ENCODE measurements at places on chromosomes 11 and 22. TPM values are rescaled to one million over a fixed set of nuclear protein-coding genes. Genes with fewer than 3 reads are reported as not detected.

DNA sequence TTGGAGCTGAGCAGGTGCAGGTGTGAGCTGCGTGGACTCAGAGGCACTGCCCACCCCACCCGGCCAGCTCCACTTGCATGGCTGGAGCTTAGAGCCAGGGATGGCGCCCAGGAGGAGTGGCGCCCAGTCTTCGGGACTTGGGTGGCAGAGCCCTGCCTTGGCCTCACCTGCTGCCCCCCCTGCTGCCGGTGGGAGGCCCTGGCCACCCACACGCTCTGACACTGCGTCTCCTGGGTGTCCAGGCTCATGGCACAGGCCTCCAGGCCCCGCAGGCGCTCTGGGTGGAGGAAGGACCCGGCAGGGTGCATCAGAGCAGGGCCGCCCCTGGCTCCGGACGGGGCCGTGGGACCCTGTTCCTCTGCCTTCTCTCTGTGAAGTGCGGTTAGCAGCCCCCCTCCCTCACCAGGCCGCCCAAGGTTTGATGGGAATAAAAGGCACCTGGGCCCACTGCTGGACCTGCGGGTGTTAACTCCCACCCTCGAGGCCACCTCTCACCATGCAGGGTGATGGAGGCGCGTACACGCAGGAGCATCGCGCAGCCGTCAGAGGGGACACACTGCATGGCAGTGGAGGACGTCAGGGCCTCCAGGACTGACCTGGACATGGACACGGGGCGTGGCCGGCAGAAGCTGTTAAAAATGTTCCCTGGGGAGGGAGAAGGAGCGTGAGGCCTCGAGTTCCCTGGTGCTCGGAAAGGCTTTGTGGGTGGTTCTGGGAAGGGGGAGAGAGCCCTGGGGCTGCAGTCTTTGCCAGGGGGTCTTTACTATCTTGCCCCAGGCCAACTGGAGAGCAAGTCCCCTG lies 11.8 kb downstream of the IL17REL start:
- H3K27me3 ChIP-seq: peaks cover 15% of the 10 kb centered on the region
- no peak overlapping the region for H3K4me3 ChIP-seq
- DNase-seq: no peak
- H3K36me3 ChIP-seq: no peaks in the 10 kb centered on the region
- H3K4me1 ChIP-seq: no peaks in the 10 kb centered on the region

DNA sequence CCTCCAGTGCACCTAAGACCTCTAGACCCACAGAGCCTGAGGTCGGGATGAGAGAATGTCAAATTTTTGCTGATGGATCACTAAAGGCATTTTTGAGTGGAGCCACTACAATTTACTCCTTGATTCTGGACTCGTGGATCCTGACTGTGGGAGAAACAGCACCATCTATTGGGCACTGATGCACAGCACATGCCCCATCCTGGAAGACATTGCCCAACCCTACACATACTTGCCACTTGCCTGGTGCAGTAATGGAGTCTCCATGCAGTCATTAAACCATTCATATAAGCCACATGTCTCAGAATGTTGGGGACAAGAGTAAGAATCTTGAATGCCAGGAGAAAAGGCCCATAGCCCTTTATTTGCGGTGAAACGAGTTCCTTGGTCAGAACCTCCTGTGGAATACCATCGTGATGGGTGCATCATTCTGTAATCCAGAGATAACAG lies 103.9 kb downstream of the GGTLC2 start:
- H3K36me3 ChIP-seq: no peaks in the 10 kb centered on the region
- no peak overlapping the region for H3K4me3 ChIP-seq
- peaks cover 3% of the 10 kb centered on the region for H3K27me3 ChIP-seq
- H3K27ac ChIP-seq: no peak overlapping the region
- DNase-seq: peak; percentile 56

- H3K4me3 ChIP-seq: no peak overlapping the region
- peaks cover 4% of the 10 kb centered on the region for H3K27me3 ChIP-seq
- H3K27ac ChIP-seq: no peak overlapping the region
- H3K4me1 ChIP-seq: no peaks in the 10 kb centered on the region
- DNase-seq: no peak
Observed at GRCh38 chr22:39282645-39283321, 36.6 kb downstream of the RPL3 start.

B3GAT1 gene
- 240 TPM for total RNA-seq

GRCh38 chr11:72173291-72173690 lies 18.6 kb upstream of the FOLR1 start:
- no peaks in the 10 kb centered on the region for H3K36me3 ChIP-seq
- no peaks in the 10 kb centered on the region for H3K4me1 ChIP-seq
- H3K27ac ChIP-seq: no peak overlapping the region
- no peak for DNase-seq

GRCh38 chr11:4606231-4607015 lies 1.6 kb downstream of the TRIM68 start:
- no peaks in the 10 kb centered on the region for H3K27me3 ChIP-seq
- no peaks in the 10 kb centered on the region for H3K4me1 ChIP-seq
- H3K4me3 ChIP-seq: no peak overlapping the region
- no peak for DNase-seq

CABP4 gene
- total RNA-seq: not detected

MS4A12 gene
- not detected for total RNA-seq

GRCh38 chr11:6737872-6738466 lies 33.8 kb downstream of the OR2AG2 start:
- H3K4me3 ChIP-seq: no peak overlapping the region
- no peaks in the 10 kb centered on the region for H3K27me3 ChIP-seq
- DNase-seq: peak; percentile 23
- H3K4me1 ChIP-seq: no peaks in the 10 kb centered on the region
- no peaks in the 10 kb centered on the region for H3K36me3 ChIP-seq
- no peak overlapping the region for H3K27ac ChIP-seq

AIFM3 gene
- total RNA-seq: 0.64 TPM

PTGDR2 gene
- total RNA-seq: 0.32 TPM

DNA sequence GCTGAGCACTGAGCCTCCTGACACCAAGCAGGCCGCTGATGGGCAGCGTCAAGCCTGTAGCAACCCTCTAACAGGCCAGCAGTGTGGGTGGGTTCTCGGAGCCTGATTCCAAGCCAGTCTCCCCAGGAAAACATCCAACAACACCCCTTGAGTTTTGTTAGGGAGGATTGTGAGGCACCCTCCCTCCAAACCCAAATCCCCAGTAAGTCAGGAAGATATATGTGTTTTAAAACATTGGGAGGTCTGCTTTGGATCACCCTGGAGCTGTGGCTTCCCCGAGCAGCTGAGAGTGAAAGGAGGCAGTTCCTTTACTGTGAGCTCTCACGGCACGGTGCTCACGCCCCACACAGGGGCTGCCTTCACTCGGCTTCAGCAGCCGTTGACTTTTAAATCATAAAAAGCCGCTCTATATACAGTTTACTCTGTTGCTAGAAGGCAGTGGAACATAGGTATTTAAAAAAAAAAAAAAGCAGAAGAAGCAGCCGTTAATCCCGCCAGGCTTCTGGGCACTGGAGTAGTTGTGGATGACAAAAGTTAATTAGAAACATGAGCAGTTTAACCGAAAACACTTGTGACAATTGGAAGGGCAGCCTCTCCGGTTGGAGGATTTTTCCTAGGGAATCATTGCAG lies 218.6 kb downstream of the NAV2 start:
- peaks cover 4% of the 10 kb centered on the region for H3K27me3 ChIP-seq
- H3K4me3 ChIP-seq: no peak overlapping the region
- H3K4me1 ChIP-seq: no peaks in the 10 kb centered on the region
- no peaks in the 10 kb centered on the region for H3K36me3 ChIP-seq

DNA sequence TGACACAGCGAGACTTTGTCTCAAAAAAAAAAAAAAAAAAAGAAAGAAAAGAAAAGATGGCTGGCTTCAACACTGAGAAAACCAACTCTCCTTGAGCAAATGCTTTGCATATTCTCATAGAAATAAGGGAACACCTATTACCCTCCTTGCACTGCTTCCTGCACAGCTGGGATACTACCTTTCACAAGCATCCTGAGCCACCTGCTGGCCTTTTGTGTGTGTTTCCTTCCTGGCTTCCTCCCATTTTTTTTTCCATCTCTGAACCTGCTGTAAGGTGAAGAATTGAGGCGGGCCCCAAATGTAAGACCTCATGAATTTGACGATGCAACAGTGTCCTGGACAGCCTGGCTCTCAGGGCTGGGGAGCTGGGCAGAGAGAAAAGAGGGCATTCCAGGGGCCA lies 1.9 kb upstream of the RFPL3 start:
- H3K4me3 ChIP-seq: peak overlapping the region; percentile 30
- peaks cover 8% of the 10 kb centered on the region for H3K36me3 ChIP-seq
- DNase-seq: no peak
- peaks cover 7% of the 10 kb centered on the region for H3K27me3 ChIP-seq
- peaks cover 7% of the 10 kb centered on the region for H3K4me1 ChIP-seq

DNA sequence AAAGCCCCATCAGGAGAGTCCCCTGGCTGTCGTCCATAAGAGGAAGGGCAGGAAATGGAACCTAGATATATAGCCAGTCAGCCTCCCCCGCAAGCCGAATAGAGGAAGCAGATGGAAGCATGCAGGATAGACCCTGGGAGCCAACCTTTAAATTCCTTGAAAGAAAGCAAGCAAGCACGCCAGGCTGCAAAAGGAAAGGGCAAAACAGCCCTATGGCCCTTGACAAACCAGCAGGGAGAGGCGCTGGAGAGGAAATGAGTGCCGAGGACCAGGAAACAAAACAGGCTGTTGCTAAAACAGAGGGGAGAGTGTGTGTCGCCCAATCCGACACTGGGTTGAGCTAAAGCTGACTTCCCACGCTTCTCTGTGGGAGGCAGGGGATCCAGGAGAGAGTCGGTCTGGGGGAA lies 203.5 kb upstream of the MTNR1B start:
- no peaks in the 10 kb centered on the region for H3K27me3 ChIP-seq
- peak; percentile 22 for DNase-seq
- H3K4me3 ChIP-seq: no peak overlapping the region
- peaks cover 23% of the 10 kb centered on the region for H3K4me1 ChIP-seq

NPAS4 gene
- 0.78 TPM for total RNA-seq

DNA sequence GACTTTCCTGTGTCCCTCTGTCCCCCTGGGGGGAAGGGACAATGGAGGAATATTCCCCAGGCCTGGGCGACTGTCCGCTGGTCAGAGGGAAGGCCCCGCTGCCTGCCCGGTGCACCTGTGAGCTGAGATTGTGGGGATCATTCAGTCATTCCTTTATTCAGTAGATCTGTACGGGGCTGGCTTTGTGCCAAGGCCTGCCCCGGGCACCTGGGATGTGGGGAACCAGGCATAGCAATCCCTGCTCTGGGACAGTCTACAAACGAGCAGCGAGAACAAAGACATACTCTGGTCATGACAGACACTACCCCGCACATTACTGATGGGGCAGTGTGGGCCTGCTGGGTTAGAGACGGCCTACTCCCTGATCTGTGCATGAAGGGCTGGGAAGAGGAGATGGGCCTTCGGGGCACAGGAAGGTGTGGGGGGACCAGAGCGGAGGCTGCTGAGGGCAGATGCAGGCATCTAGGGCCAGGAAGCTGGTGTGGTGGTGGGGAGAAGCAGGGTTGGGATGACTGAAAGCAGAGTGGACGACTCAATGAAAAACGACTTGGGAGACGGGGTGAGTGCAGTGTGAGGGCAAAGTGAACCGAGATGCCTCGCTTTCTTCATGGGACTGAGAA lies 1.8 kb upstream of the MYO7A start:
- H3K27ac ChIP-seq: peak overlapping the region; percentile 55
- H3K4me3 ChIP-seq: peak overlapping the region; percentile 57
- DNase-seq: no peak
- H3K27me3 ChIP-seq: peaks cover 7% of the 10 kb centered on the region

GRCh38 chr11:86245369-86246292 lies 1.1 kb downstream of the EED start:
- no peaks in the 10 kb centered on the region for H3K36me3 ChIP-seq
- no peaks in the 10 kb centered on the region for H3K4me1 ChIP-seq
- no peak overlapping the region for H3K27ac ChIP-seq
- no peak overlapping the region for H3K4me3 ChIP-seq
- peak; percentile 30 for DNase-seq
- H3K27me3 ChIP-seq: no peaks in the 10 kb centered on the region

GRCh38 chr11:11555208-11555607 lies 66.6 kb downstream of the GALNT18 start:
- H3K4me1 ChIP-seq: peaks cover 38% of the 10 kb centered on the region
- peak; percentile 39 for DNase-seq
- no peaks in the 10 kb centered on the region for H3K27me3 ChIP-seq

GRCh38 chr22:27331526-27332281 lies 469.9 kb downstream of the MN1 start:
- no peak overlapping the region for H3K4me3 ChIP-seq
- peaks cover 5% of the 10 kb centered on the region for H3K27me3 ChIP-seq
- peak; percentile 41 for DNase-seq
- H3K4me1 ChIP-seq: no peaks in the 10 kb centered on the region
- H3K27ac ChIP-seq: no peak overlapping the region

SLC1A2 gene
- 54.3 TPM for total RNA-seq

DNA sequence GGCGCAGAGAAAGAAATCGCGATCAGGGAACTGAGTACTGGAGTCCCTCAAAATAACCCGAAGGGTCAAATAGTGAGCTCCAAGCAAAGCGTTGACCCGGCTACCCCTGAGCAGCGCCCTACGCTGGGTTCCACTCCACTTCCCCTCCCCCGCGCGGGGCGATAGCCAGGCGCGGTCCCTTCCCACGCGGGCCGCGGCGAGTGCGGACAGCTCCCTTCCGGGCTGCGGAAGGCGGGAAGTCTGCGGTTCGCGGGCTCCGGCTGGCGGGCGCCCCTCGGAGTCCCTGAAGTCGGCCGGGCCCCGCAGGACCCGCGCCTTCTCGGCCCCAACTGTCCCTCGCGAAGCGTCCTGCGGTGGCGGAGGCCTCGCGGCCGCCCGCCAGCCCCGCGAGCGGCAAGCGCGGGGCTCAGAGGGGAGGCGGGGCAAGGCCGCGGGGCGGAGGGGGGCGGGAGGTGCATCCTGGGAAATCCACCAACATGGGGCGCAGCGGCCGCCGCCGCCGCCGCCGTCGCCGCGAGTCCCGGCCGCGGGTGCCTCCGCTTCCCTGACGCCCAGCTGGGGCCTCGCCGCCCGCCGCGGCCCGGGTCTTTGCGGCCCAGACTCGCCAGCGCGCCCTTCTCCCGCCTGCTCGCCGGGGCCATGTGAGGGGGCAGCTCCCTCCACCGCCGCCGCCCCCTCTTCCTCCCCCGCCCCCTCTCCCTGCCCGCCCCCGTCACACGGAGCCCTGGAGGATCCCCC lies at the start of gene QSER1:
Gene QSER1, plus strand, starts transcription at position 457 of the 738 bp plus-strand sequence. CDS start 315 bp downstream, outside the sequence.
- peak; percentile 80 for DNase-seq
- H3K4me1 ChIP-seq: peaks cover 16% of the 10 kb centered on the region
- H3K36me3 ChIP-seq: no peaks in the 10 kb centered on the region
- peaks cover 20% of the 10 kb centered on the region for H3K27me3 ChIP-seq
- H3K4me3 ChIP-seq: peak within 1 kb of the TSS; percentile 95
- H3K27ac ChIP-seq: peak within 1 kb of the TSS; percentile 100

CCDC89 gene
- total RNA-seq: not detected

GRCh38 chr22:40341604-40342003 lies 4.7 kb upstream of the ADSL start:
- peaks cover 3% of the 10 kb centered on the region for H3K27me3 ChIP-seq
- H3K4me1 ChIP-seq: peaks cover 2% of the 10 kb centered on the region

DNA sequence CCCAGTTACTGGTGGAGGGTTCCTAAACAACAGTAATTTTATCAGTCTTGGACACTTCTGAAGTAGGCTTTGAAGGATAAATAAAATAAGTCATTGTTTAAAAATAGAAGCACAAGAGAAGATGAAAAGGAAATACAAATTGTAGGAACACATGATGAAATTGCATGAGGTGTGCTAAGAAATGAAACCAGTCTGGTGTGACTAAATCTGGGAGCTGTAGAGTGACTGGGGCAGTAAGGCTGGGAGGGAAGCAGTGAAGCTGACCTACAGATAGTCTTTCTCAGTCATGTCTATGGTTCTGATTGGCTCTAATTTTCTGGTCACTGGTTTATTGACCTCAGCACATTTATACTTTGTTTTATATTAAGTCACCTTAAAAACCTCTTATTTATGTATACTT lies 139.1 kb downstream of the SLC17A6 start:
- no peak overlapping the region for H3K27ac ChIP-seq
- no peaks in the 10 kb centered on the region for H3K36me3 ChIP-seq
- peaks cover 1% of the 10 kb centered on the region for H3K27me3 ChIP-seq
- no peak for DNase-seq

- no peak overlapping the region for H3K4me3 ChIP-seq
- no peak overlapping the region for H3K27ac ChIP-seq
- no peaks in the 10 kb centered on the region for H3K27me3 ChIP-seq
Observed at GRCh38 chr11:112780351-112781087, 180.7 kb upstream of the NCAM1 start.

OR2AG1 gene
- total RNA-seq: not detected

Data from glutamatergic neuron (in vitro differentiated cells).